Stimulated activated CD4-positive, alpha-beta T cell treated with anti-CD3 and anti-CD28 coated beads, Interleukin-1b, Interleukin-23, amount 100 ng/mL, for 4 hours (primary cell): ENCODE measurements at places on chromosomes 4 and X.

- DNase-seq = no peak
These were observed 51.4 kb upstream of the HHIP start for GRCh38 chr4:144594471-144594986.

GRCh38 chr4:74109116-74109869 lies 10.3 kb upstream of the CXCL2 start:
- DNase-seq = no peak

DNA sequence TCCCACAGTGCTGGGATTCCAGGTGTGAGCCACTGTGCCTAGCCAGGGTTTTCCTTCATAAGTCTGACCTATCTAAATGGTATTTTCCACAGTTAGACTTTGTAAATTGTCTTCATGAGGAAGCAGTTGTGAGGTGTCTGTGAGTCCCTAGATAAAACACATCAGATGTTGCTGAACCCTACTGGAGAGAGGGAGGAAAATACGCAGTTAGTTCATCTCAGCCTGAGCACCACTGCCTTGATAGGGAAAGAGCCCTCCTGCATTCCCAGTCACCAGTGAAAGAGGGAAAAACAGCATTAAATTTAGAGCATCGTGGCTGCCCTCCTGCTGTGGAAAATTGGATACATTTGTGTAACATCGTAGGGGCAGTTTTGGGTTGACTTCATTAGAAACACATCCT lies 31.7 kb upstream of the CLDN34 start:
- no peak for DNase-seq

- DNase-seq = no peak
These were observed 130.1 kb upstream of the TECRL start for GRCh38 chr4:64539234-64539849.

GRCh38 chrX:103831342-103831802 lies 685 bp downstream of the RAB9B start:
- DNase-seq = no peak

- DNase-seq = no peak
These were observed 15.2 kb upstream of the ANXA10 start for GRCh38 chr4:168076989-168077725.

GRCh38 chr4:153988492-153989363 lies 199.8 kb upstream of the SFRP2 start:
- no peak for DNase-seq

DNA sequence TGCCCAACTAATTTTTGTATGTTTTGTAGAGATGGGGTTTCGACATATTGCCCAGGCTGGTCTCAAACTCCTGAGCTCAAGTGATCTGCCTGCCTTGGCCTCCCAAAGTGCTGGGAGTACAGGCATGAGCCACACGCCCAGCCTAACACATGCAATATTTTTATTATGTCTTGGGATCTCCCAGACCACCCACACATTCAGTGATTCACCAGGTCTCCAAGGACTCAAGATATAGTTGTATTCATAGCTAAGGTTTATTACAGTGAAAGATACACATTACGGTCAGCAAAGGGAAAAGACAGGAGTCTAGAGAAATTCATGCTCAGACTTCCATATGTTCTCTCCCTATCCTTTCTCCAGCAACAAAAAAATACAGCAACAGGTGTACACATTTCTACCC lies 25.5 kb upstream of the FAM120C start:
- DNase-seq = no peak

GRCh38 chrX:43703211-43703791 lies 47.2 kb downstream of the MAOA start:
- DNase-seq = no peak

DNA sequence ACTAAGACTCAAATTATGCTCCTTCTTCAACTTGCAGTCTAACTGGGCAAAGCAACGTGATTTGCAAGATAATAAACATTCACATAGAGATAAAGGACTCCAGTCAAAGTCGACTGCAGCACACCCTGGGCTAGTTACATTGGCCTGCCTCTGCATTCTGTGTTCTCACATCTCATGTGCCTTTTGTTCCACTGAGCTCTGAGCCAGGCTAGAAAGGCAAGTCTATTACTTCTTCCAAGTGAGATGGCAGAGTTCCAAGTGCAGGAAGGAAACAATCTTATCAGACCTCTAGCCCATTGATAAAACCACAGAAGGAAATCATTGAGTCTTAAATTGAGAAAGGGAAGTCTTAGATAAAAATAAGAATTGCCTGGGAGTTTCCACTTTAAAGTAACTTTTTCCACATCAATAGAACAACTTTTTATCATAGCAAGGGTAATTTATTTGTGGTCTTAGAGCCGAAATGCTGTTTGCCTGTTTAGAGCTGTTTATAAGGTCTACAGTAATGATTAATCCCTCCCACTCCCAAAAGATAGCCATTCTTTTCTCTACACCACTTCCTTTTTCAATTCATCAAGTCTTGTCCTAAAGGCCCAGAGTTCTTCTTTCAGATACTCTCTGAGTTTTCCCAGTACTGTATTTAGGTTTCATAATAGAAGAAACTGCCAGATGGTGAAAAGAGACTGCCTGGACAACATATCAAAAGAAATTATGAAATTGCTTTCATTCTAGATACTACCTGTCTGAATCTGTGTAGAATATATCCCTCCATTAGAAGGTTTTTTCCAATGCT lies 200.2 kb downstream of the GUCY2F start:
- no peak for DNase-seq

- DNase-seq = no peak
These were observed 33.4 kb upstream of the MAGEC2 start for GRCh38 chrX:142238536-142238935.

DNA sequence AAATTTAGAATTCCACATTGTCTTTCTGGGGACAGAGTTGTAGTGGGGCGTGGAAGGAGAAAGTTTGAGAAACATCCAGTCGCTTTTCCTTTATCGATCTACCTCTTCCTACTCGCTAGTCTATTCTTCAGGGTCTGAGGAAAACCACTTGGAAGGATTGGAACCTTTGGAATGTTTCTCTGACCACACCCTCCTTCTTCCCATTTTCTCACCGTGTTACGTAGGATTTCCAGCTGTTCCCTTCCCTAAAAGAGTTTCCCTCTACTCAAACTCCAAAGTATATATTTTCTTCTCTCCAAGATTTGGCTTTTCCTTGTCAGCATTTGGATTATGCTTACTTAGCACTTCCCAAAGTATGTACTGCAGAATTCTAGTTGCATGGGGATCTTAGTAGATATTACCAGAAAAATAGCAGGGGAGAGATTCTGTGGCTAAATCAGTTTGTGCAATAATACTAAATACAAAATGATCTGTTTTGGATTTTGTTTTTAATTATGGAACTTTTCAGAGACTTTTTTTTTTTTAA lies 4.9 kb downstream of the ENPEP start:
- no peak for DNase-seq

DNA sequence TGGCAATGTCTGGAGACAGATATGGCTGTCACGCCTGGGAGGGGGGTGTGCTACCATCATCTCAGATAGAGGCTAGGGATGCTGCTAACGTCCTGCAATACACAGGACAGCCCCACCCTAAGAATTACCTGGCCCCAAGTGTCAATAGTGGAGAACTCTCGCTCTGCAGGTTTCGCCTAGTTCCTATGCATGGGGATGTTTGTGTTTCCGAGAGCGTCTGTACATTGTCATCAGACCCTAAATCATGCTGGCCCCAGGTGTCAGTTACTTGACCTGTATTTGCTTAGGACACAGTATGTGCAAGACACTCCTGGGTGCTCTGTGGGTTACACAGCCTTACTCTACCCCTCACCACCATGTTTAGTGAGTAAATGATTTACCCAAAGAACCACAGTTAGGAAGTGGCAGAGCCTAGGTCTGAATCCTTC lies 90.8 kb downstream of the AFF1 start:
- no peak for DNase-seq

GRCh38 chr4:150355418-150355817 lies 226.5 kb upstream of the MAB21L2 start:
- no peak for DNase-seq

- no peak for DNase-seq
These were observed 78.5 kb upstream of the TAB3 start for GRCh38 chrX:30967516-30967915.

DNA sequence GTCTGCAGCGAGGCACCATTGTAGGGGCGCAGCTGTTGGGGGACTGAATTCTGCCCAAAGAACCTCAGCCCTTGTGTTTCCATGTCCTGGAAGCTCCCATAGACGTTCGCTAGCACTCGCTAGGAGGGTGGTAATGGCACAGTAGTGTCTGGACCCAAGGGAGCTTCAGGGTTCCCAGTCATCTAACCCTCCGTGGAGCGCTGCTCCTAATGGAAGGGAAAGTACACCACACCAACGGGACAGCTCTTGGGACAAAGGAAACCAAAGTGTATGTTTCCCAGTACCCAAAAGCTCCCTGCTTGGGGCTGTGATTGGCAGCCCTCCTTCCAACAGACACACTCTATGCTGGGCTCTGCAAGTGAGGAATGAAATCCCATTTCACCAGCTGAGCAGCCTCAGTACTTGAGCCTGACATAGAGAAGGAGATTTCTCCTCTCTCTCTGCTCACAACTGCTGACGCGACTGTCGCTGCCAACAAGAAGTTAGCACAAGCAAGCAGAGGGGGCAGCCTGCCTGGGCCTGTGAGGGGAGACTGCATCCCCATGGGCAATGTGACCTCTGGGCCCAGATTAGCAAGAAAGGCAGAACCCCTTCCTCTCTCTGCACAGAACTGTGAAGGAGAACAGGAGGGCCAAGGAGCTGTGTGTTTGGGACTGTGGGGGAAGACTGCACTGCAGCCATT lies 67.6 kb upstream of the SMARCAD1 start:
- DNase-seq = no peak

DNA sequence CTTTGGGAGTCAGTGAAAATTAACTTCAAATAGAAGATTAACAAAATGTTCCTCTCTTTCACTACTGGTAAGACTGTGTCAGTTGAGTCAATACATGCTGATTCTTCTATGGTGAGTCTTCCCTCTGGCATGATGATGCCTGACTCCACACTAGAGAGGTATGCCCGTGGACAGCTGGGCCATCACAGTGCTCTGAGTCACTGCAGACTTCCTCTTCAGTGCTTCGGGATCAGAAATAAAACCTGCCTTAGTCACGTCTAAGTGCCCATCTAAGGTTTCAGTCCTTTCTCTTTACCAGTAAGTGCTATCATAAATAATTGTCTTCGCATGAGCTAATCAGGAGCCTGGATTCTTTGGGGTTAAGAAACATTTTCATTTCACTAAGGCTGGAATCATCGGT lies 1.6 kb upstream of the ASB5 start:
- no peak for DNase-seq

GRCh38 chr4:337932-338758 lies 531 bp downstream of the ZNF141 start:
- peak; percentile 31 for DNase-seq

GRCh38 chrX:1435241-1435895 lies 17.3 kb downstream of the ASMTL start:
- DNase-seq = no peak

DNA sequence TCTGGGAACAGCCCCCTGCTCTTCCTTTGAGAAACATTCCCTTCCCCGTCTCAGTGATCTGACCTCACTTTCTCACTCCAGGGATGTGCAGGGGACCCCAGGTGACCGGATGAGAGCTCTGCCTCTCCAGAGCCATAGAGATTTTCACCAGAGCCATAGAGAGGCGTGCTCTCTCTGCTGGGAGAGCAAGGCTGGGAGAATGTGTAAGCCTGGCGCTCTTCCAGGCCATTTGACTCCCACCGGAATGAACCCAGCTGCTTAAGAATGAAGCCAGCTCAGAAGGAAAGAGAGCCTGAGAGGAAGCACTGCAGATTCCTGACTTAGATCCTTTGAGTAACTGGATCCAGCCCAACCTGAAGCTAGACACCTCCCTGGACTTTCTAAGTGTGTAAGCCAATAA lies 106.4 kb downstream of the DHX15 start:
- DNase-seq = no peak

DNA sequence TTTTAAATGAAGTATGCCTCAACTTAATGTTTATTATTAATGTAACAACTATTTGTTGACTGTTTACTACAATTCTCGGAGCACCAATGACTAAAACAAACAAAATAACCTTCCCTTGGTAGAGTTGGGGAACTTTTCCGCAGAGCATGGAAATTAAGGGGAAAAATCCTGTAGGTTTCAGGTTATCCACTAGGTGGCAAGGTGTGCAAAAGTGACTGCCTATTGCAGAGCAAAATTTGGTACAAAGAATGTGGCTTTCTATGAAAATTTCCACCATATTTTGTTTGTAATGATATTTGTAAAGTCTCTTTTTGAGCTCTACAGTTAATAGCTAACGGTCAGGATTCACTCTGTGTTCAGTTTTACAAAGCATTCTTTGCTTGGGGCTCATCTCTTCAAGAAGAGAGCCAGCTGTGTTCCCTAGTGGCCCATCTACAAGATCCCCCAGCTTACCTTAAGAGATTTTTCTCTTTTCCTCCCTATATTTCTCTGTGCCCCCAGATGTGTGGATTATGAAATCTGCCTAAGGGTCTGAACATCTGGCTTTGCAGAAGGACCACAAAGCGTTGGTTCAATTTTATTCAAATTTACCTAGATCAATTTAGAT lies 61.1 kb downstream of the FBXO8 start:
- DNase-seq = no peak

DNA sequence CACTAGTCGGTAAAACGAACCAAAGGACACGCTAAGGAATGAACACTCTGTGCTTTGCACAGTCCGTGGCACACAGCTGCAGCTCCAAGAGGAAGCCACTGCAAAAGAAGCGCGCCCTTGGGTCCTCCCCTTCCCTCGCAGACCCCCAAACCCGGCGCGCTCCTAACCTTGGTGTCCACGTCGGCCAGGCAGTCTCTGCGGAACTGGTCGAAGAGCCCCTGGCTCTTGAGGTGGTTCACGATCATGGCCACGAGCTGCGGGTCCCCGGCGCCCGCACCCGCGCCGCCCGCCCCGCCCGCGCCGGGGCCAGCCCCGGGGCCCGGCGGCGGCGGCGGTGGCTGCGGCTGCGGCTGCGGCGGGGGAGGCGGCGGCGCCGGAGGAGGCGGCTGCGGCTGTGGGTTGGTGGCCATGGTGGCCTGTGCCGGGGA lies 333 bp downstream of the BOD1L1 start:
- no peak for DNase-seq

GRCh38 chr4:139630991-139631390 lies 34.6 kb upstream of the MGST2 start:
- DNase-seq = no peak

GRCh38 chr4:178255172-178255571 lies 812.9 kb upstream of the AGA start:
- DNase-seq = no peak

DNA sequence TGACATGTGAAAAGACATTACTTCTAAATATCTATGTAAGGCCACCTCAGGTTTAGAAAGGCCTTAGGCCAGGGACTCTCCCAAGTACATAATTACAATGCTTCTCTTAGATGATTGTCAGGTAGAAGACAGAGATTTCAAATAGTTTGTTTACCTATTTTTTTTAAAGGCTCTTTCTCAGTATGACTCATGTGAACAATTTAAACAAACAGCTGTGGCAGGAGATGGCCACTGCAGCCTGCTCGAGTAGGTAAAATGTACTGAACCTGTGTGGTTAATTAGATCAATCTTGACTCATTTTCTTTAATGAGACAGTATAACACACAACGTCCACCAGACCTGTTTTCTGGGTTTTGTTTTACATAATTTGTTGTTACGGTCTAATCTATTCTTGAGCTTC lies 50.2 kb downstream of the LEF1 start:
- no peak for DNase-seq
